ENCODE measurements at places on chromosomes 2 and 18. TPM values are rescaled to one million over a fixed set of nuclear protein-coding genes. Genes with fewer than 3 reads are reported as not detected.

Gene TXNDC2
- total RNA-seq, result not detected

Gene ZAP70
- 7.8 TPM for total RNA-seq

Gene EFR3B
- 8.0 TPM for total RNA-seq

Gene ZNF396
- total RNA-seq, result 5.6 TPM

Gene FAM237A
- total RNA-seq, result not detected

Gene NEDD4L
- 92.3 TPM for total RNA-seq

Gene ERBB4
- 158 TPM for total RNA-seq

Gene TEX44
- total RNA-seq, result not detected

Gene PPP1R1C
- 1.2 TPM for total RNA-seq

Gene SFTPB
- total RNA-seq, result not detected

Gene SLC4A5
- 2.4 TPM for total RNA-seq

Gene KCNF1
- 16.7 TPM for total RNA-seq

GRCh38 chr2:46909771-46910419 lies 5.7 kb downstream of the MCFD2 start:
- no peaks in the 10 kb centered on the region for H3K27me3 ChIP-seq
- no peak for DNase-seq
- H3K36me3 ChIP-seq, result peaks cover 78% of the 10 kb centered on the region
- H3K4me3 ChIP-seq, result no peak overlapping the region

DNA sequence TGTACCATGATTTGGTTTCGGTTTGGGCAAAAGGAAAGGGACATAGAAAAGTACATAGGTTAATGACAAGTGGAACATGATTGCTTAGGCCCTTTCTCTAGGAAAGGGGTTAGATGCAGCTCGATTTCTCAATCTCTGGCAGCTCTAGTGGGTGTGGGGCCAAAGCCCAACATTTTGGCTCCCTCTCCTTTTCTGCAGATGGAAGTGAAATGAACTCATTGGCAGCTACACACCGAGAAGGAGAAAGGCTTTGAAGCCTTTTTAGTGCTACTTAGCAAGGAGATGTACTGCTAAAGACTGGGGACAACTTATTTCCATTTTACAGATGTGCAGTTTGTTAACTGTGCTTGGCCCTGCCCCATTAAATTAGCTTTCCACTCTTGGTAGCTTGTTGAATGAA lies 93.8 kb downstream of the LYPD6B start:
- no peaks in the 10 kb centered on the region for H3K36me3 ChIP-seq
- peaks cover 95% of the 10 kb centered on the region for H3K27me3 ChIP-seq
- H3K4me1 ChIP-seq, result no peaks in the 10 kb centered on the region
- DNase-seq, result no peak

- H3K4me3 ChIP-seq, result no peak overlapping the region
- no peaks in the 10 kb centered on the region for H3K27me3 ChIP-seq
- peaks cover 4% of the 10 kb centered on the region for H3K4me1 ChIP-seq
These were observed 43.5 kb downstream of the ARMC9 start for GRCh38 chr2:231241755-231242507.

DNA sequence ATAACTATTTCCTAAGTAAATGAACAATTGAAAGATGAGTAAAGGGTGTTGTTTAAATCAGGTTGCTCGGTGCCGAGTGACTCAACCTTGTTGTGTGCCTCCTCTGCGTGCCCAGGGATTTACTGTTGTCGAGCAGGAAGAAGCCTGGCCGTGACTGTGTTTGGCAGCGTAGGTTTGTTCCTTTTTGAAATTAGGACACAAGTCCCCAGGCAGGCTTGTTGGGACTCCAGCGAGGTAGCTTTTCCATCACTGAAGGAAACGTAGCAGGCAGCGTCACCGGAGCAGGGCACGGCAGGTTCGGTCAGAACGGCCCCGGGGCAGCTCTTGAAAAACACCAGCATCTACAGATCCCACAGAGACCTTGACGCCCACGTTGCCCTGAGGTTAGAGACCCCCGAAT lies 48.6 kb downstream of the TMEM18 start:
- no peak overlapping the region for H3K4me3 ChIP-seq
- no peaks in the 10 kb centered on the region for H3K4me1 ChIP-seq
- no peaks in the 10 kb centered on the region for H3K27me3 ChIP-seq
- peak; percentile 40 for DNase-seq
- H3K36me3 ChIP-seq, result no peaks in the 10 kb centered on the region

DNA sequence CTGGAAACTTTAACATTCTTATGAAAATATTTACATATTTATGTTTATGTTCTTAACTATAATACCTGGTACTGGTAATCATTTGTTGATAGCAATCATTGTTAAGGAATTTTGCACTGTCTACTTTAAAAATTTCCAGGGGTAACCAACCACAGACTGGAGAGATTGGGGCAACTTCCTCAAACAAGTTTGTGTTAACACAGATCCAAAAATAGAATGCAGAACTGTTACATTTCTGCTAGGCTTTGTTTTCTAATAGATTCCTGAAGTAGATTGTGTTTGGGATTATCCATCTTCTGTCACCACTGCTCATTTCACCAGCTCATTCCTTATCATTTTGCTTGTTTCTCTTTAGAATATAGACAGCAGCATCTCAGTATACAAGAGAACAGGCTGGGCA lies 23.7 kb downstream of the RNF125 start:
- DNase-seq, result no peak
- peaks cover 94% of the 10 kb centered on the region for H3K36me3 ChIP-seq
- no peak overlapping the region for H3K4me3 ChIP-seq

GRCh38 chr18:23994361-23994902 lies 20.1 kb upstream of the TTC39C start:
- no peaks in the 10 kb centered on the region for H3K27me3 ChIP-seq
- no peak for DNase-seq
- no peak overlapping the region for H3K4me3 ChIP-seq
- no peaks in the 10 kb centered on the region for H3K36me3 ChIP-seq

DNA sequence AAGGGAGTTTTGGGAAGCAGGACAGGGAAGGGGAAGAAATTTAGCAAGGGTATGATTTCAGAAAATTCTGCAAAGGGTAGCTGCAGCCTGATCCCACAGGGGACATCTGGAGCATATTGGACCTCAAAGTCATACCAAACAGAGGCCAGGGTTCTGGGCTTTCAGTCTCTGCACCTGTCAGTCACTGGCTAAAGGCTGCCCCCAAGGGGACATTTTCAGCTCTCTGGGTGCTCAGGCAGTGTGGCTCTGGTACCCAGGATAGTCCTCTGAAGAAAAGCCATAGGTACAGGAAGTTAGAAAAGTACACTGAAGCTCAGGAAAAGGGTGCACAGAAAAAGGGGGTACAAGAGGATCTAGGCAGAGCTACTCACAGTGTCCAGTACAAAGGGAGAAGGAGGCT lies 149.2 kb downstream of the INSIG2 start:
- H3K27ac ChIP-seq, result no peak overlapping the region
- H3K4me3 ChIP-seq, result no peak overlapping the region
- H3K36me3 ChIP-seq, result no peaks in the 10 kb centered on the region

DNA sequence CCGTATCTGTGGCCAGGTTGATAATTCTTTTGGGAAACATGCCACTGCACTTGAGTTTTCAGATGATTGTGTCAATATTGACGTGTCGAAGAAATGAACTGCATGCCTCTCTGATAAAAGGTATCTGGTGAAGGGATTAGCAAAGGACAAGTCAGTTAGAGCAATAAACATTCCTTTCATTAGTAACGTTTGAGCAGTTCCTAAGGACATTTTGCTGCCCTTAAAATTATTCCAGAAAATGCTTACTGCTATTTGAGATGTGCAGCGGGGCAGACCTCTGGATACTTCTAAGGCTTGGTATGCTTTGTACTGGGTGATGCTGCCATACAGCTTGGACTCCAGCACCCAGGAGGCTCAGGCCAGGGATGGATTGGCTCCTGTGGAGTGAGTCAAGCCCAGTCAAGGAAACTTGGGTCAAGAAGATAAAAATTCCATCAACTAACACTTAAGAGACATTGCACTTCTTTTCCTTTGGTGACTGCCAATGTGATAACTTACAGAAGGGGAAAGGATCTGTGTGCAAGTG lies 166.7 kb downstream of the FHOD3 start:
- no peak overlapping the region for H3K4me3 ChIP-seq
- no peak for DNase-seq

GRCh38 chr2:47058003-47058931 lies 96.8 kb downstream of the STPG4 start:
- no peak overlapping the region for H3K4me3 ChIP-seq
- no peaks in the 10 kb centered on the region for H3K4me1 ChIP-seq
- H3K27ac ChIP-seq, result peak overlapping the region; percentile 44
- H3K27me3 ChIP-seq, result no peaks in the 10 kb centered on the region
- H3K36me3 ChIP-seq, result no peaks in the 10 kb centered on the region
- DNase-seq, result no peak

DNA sequence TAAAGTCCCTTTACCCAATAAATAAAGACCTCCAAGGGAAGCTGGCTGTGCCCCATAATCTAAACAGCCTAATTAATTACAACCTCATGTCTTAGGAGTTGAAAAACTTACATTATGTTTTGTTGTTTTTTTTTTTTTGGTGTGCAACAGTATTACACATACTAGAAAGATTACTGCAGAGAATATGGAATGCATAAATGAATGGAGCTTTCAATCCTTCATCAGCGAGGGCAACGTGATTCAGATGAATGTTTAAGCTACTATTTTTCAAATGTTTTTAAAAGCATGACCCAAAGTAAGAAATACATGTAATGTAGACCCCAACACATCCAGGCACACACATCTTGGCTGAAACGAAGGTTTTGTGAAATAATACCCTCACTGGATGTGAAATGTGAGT lies 167.1 kb upstream of the FN1 start:
- H3K4me3 ChIP-seq, result no peak overlapping the region
- H3K4me1 ChIP-seq, result peaks cover 4% of the 10 kb centered on the region
- H3K27me3 ChIP-seq, result no peaks in the 10 kb centered on the region
- H3K27ac ChIP-seq, result no peak overlapping the region
- DNase-seq, result no peak
- no peaks in the 10 kb centered on the region for H3K36me3 ChIP-seq

- no peaks in the 10 kb centered on the region for H3K4me1 ChIP-seq
- no peaks in the 10 kb centered on the region for H3K36me3 ChIP-seq
- H3K27me3 ChIP-seq, result no peaks in the 10 kb centered on the region
- H3K4me3 ChIP-seq, result no peak overlapping the region
These were observed 300.7 kb downstream of the NOL4 start for GRCh38 chr18:33923980-33924379.

- H3K36me3 ChIP-seq, result no peaks in the 10 kb centered on the region
- H3K27me3 ChIP-seq, result peaks cover 8% of the 10 kb centered on the region
- no peak overlapping the region for H3K4me3 ChIP-seq
- H3K27ac ChIP-seq, result no peak overlapping the region
- H3K4me1 ChIP-seq, result peaks cover 6% of the 10 kb centered on the region
- DNase-seq, result no peak
These were observed 20.9 kb upstream of the CCBE1 start for GRCh38 chr18:59718108-59718463.

DNA sequence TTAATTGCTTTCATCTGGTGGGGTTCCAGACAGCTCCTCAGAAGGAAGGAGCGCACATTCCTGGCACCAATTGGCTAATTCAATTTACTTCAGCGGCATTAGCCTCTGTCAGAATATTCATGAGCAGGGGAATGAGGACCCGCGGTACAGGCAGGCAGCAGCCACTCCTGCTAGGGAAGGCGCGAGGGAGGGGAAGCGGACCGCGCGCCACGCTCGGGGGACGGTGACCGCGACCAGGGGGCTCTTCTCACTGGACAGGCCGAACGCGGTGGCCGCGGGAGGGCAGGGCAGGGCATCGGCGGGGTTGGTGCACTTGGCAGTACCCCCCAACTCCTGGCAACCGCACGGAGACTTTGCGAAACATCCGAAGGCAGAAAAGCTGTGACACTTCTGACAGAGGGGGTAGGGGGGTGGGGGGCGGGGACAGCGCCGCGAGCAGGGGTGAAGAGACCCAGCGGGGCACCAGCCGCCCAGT lies at the start of gene CDH20:
Gene CDH20 (plus strand): TSS at position 160 of the 475 bp plus-strand sequence.
- H3K4me3 ChIP-seq, result peak within 1 kb of the TSS; percentile 84
- peaks cover 40% of the 10 kb centered on the region for H3K27me3 ChIP-seq
- DNase-seq, result peak; percentile 82
- H3K36me3 ChIP-seq, result no peaks in the 10 kb centered on the region

- no peak overlapping the region for H3K27ac ChIP-seq
- H3K36me3 ChIP-seq, result no peaks in the 10 kb centered on the region
- H3K4me3 ChIP-seq, result no peak overlapping the region
- H3K27me3 ChIP-seq, result no peaks in the 10 kb centered on the region
- no peaks in the 10 kb centered on the region for H3K4me1 ChIP-seq
- peak; percentile 59 for DNase-seq
These were observed 179.3 kb downstream of the GLI2 start for GRCh38 chr2:120914839-120915521.

DNA sequence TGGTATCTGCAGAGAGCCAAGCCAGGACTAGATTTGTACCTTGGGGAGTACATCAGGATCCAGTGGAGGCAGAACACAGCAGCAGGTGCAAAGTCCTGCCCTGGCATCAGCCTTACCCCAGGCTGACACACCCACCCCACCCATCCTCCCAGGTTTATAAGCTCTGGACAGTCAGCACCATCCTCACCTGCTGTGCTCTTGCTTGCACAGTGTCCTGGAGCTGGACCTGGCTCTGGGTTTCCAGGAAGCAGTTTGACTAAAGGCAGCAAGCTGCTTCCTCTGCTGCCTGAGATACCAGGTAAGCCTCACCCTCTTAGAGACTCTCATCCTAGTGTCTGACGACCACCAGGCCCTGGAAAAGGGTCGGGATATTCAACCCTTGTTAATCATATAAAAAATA lies at the start of gene SULT1C3:
Gene SULT1C3 (plus strand): TSS at position 183 of the 400 bp plus-strand sequence. CDS start 7,227 bp downstream, outside the sequence.
- H3K4me3 ChIP-seq, result no peak within 1 kb of the TSS
- H3K36me3 ChIP-seq, result no peaks in the 10 kb centered on the region
- no peaks in the 10 kb centered on the region for H3K27me3 ChIP-seq
- H3K27ac ChIP-seq, result no peak within 1 kb of the TSS

DNA sequence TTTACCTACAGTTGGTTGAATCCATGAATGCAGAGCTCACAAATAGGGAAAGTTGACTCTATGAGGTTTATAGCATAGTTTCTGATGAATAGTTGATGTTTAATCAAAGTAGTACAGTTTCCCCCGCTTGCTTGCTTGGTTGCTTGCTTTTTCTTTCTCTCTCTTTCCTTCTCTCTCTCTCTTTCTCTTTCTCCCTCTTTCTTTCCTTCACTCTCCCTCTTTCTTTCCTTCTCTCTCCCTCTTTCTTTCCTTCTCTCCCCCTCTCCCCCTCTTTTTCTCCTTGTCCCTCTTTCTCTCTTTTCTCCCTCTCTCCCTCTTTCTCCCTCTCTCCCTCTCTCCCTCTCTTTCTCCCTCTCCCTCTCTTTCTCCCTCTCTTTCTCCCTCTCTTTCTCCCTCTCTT lies 999.9 kb upstream of the CELF4 start:
- H3K27ac ChIP-seq, result no peak overlapping the region
- no peaks in the 10 kb centered on the region for H3K4me1 ChIP-seq
- H3K4me3 ChIP-seq, result no peak overlapping the region
- DNase-seq, result no peak
- H3K27me3 ChIP-seq, result no peaks in the 10 kb centered on the region
